GM23338 (cell line): ENCODE measurements at places on chromosomes 7 and 10.

DNA sequence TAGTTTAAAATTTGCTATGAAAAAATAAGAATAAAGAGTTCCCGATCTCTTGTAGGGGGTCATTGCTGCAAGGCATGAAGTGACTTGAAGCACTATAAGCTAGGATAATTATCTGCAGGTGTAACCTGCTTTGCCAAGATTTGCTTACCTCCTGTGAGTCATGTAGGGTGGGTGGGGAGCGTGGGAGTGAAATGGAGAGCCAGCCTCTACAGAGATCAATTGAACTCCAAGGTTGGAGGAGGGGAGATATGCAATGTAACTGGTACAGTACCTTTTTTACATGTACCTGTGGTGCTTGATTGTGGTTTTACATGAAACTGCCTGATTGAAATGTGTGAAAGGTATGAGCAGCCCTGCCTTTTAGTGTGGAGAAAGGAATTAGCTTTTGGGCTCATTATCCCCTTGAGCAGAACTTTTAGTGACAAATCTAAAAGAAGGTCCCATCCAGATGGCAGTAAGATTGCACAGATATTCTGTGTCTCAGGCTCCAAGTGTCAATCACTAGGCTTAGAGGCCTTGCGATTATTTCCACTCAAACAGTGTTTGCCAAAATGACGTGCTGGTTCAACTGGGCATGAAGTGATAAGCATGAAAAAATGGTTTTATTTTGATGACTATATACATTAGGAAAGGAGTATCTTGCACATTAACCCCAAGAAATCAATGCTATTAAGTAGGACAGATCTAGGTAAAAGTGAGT lies 138.6 kb upstream of the GRB10 start:
- no peak for DNase-seq

DNA sequence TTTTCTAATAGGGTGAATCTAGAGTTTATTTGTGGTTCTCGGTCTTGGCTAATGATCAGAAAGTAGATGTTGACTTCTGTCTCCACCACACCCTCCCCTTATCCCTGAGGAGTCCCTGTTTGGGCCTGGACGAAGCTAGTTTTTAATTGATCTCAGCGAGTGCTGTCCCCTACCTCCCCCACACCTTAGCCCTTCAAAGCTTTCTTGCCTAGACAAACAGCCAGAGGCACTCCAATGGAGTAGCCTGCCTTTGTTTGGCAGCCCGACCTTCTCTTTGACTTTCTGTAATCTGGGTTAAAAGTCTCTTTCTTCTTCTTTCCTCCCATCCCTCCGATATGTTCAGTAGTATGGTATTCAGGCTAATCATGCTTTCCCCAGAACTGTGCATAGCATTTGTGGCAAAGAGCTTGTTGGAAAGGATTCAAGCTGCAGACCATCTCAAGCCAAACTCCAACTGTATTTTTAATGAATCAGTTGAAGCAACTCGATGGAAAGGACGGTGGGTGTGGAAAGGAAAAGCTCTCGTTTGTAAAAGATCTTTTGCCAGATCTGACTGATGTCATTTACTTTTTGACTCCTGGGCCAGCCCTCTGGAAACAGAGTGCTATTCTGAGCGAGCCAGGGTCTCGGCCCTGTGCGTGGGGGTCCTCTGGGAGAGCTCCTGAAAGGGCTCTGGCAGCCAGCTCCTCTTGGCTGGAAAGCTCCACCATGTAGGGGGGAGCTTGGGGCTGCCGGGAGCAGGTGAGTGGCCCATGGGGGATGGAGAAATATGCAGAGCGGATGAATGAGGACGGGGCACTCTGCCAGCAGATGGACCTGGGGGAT lies 4.5 kb downstream of the FAM180A start:
- no peak for DNase-seq

- peak; percentile 18 for DNase-seq
Measured at GRCh38 chr10:110274072-110274627, 30.6 kb downstream of the SMNDC1 start.

- no peak for DNase-seq
Measured at GRCh38 chr10:111732166-111732785, 451.3 kb downstream of the GPAM start.

DNA sequence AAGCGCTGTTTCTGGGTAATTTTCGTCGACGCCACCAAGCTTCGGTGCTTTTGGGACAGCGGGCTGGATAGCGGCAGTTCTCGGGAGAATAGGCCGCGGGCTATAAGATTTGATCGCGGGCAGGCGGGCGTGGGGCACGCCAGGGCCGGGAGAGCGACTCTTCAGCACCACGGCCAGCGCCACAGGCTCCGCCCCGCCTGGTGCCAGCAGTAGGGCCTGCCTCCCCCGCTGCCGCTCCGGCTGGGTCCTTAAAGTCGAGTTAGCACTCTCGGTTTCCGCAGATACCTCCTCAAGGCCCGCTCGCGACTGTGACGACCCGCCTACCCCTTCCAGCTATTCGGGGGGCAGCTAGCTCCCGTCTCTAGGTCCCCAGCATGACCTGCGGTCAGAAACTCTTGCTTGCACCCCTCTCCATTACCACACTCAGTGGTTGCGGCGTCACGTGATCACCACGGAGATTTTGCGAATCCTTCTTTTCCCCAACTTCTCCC lies 9.4 kb downstream of the NXPH1 start:
- DNase-seq, result peak; percentile 94

DNA sequence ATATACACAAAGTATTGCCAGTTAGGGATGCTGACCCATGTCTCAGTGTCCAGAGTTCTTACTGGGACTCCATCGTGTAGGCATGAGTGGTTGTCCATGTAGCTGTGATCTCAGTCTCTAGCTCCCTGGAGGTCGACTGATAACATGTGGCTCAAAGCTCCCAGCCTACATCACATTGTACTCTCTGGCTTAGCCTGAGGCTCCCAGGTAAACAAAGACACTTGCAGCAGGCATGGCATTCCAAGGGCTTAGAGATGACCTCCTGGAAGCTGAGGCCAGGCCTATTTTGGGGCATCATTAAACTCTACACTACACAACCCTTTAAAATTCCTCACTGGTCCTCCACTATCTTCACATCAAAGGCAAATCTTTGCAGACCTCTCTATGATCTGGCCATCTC lies 100.8 kb upstream of the DOCK1 start:
- no peak for DNase-seq
